ENCODE measurements at places on chromosomes 2 and 18. TPM values are rescaled to one million over a fixed set of nuclear protein-coding genes. Genes with fewer than 3 reads are reported as not detected.

PSME4 gene
- total RNA-seq = 80.5 TPM

CROCC2 gene
- total RNA-seq = 17.8 TPM

RPRM gene
- total RNA-seq = not detected

CTNNA2 gene
- not detected for total RNA-seq

ACTG2 gene
- total RNA-seq = 12.6 TPM

C2orf66 gene
- 1.0 TPM for total RNA-seq

PLA2R1 gene
- 4.4 TPM for total RNA-seq

IL18R1 gene
- total RNA-seq = 35.7 TPM

ABHD1 gene
- total RNA-seq = 0.11 TPM

NAT8 gene
- total RNA-seq = not detected

TDRD15 gene
- total RNA-seq = not detected

RFTN2 gene
- 4.7 TPM for total RNA-seq

DNA sequence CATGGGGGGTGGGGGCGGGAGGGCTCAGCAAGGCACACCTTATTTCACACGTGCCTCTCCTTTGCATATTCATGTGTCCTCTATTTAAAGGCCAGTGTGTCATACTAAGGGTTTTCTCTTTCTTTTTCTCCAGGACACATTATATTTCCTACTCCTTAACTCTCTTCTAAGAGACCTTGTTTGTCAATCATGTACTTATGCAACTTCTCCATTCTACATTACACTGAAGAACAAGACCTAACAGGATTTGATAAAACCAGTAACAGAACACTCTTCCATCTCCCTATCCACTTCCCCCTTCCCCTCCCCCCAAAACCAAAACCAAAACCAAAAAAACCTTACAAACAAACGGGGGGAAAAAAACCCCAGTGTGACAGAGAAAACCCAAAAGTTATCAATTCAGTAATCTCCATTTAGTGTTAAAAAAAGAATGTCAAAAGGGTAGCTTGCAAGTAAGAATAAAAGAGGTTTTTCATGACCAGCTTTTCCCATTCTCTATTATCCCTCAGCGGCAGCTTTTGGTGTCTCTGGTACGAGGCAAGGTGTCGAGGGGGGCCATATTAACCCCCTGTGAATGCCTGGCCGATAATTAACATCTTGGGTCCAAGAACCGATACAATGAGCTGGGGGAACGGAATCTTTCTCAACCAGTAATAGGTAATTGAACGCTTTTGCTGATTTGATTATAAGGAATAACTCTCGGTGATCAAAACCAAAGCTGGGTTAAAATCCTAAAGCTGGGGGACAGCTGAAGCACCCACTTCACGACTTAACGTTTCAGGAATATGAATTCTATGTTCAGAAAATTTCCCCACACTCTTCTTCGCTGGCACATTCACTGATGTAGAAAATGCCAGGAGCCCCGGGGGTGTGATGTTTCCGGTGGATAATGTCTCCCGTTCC is 191.0 kb upstream of the TCF4 start:
- DNase-seq = no peak

GRCh38 chr2:236177967-236178889 is 10.0 kb upstream of the GBX2 start:
- peak; percentile 93 for DNase-seq

GRCh38 chr2:25249785-25250184 is 81.4 kb upstream of the POMC start:
- DNase-seq = no peak

GRCh38 chr2:215888680-215889079 is 124.7 kb downstream of the MREG start:
- DNase-seq = no peak

GRCh38 chr2:184394642-184395041 is 203.7 kb upstream of the ZNF804A start:
- DNase-seq = no peak

- DNase-seq = peak; percentile 88
These were observed 45.0 kb downstream of the MBP start for GRCh38 chr18:77087393-77088141.

DNA sequence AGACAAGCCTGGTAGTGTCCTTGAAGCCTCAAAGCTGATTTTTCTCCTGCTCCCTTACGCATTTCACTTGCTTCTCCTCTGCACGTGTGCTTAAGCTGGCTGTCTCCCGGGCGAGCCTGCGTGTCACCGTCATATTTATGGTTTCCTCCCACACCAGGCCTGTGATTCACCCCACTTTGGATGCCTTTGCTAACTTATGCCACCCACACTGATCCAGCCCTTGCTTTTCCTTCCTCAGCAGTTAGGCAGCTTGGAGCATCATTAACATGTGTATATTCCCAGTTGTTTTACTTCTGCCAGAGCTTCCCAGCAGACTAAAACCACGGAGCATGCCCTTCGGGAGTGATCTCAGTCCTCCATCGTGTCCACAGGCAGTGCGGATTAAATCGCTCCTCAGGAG is 2.2 kb downstream of the ST3GAL5 start:
- DNase-seq = peak; percentile 72

DNA sequence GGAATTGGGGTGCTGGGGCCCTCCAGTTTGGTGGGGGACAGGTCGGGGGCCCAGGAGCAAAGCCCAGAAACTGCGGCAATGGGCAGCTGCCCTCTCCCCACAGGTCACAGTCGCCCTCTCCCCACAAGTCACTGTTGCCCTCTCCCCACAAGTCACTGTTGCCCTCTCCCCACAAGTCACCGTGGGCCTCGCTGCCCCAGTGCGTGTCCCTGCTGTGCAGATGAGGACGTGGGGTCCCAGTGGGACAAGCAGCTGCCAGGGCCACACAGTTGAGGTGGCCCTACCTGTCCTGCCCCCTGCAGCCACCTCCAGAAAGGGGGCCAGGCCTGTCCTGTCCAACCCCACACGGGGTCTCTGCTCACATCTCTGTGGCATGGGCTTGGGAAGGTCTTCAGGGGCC is 13.0 kb upstream of the AGXT start:
- DNase-seq = peak; percentile 63

GRCh38 chr18:42412281-42412680 is 457.2 kb downstream of the PIK3C3 start:
- no peak for DNase-seq

DNA sequence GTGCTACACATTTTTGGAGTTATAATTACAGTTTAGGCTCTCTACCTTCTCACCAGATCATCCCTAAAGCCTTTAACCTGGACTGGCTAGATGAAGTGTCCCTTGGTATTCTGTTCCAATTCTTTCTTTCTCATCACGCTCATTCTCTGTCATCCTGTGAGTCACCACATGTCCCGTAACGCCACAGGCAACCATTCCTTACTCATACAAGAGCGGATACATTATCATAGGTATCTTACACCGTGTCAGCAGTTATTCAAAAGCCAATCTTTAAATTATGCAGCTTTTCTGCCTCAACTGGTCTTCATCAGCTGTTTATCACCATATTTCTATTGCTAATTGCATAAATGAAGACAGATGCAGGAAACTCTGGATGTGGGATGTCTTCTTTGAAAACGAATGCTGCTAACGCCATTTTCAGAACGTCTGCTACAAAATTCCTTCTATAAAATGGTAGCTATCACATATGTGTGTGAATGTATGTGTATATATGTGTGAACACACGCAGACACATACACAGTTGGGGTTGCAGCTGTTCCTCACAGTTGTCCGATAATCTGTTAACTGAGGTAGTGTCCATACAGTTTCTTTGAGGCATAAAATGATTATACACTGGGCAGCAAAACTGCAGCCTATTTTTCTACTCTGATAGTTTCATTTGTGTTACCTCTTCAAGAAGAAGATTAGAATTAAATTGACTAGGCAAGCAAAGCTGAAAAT is 47.9 kb downstream of the EML6 start:
- DNase-seq = no peak

- no peak for DNase-seq
These were observed 257.9 kb downstream of the TMX3 start for GRCh38 chr18:68456985-68457384.

DNA sequence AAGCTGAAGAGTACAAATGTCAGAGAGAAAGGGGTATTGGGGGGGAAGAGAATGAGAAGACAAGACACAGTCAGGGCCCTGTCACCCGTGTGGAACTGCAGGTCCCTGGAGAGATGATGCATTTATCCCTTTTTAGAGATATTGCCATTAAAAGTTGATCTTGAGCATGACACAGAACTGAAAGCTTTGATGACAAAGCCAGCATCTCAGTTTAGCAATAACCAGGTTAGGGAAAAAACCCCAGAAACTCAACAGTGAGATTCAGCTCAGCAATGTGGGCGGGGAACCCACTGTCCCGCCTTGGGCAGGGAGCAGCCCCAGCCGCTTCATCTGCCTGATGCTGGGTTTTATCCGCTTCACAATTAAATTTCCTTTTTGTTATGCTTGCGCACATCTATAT is 181.1 kb downstream of the NEDD4L start:
- no peak for DNase-seq

DNA sequence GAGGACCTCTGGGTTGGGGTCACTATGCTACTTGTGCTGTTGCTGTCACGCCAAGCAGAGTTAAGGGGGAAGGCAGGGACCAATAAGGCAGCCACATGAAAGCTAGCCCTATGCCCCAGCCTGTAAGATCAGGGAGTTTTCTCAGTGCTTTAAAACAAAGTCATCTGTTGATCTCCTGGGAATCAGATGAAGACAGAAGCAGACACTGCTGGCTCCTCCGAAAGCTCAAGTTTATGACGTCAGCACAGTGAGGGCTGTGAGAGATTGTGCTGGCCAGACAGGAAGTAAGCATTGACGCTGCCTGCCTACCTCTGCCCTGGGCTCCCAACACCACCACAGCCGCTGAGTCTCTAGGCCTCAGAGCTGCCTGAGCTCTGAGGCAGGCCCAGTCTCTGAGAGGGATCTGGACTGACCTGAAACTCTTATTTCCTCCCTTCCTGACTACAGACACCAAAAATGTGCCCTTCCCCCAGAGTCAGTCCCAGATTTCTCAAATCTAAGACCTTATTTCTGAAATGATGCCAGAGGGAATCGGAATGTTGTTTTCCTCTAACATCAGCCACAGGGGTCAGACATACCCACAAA is 118.1 kb upstream of the EPAS1 start:
- peak; percentile 44 for DNase-seq

DNA sequence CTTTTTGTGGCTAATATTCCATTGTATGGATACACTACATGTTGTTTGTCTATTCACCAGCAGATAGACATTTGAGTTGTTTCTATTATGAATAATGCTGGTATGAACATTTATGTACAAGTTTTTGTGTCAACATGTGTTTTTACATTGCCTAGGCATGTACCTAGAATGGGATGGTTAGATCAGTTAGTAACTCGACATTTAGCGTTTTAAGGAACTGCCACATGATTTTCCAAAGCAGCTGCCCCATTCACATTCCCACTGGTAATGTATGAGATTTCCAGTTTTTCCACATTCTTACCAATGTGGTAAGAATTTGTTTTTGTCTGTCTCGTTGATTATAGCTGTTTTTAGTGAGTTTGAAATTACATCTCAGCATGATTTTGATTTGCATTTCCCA is 112.8 kb downstream of the FHOD3 start:
- DNase-seq = no peak

GRCh38 chr2:53268086-53268485 is 499.5 kb upstream of the CHAC2 start:
- DNase-seq = no peak

GRCh38 chr18:9965711-9966624 is 52.2 kb downstream of the VAPA start:
- no peak for DNase-seq

- no peak for DNase-seq
These were observed 9.5 kb downstream of the HK2 start for GRCh38 chr2:74843433-74843832.

- no peak for DNase-seq
These were observed 128.5 kb downstream of the EPHA4 start for GRCh38 chr2:221443645-221444044.

GRCh38 chr18:41938445-41938844 is 16.6 kb upstream of the PIK3C3 start:
- DNase-seq = no peak

- no peak for DNase-seq
These were observed 144.8 kb downstream of the SMAD7 start for GRCh38 chr18:48805826-48806535.

- DNase-seq = no peak
These were observed 125.5 kb upstream of the SERTAD2 start for GRCh38 chr2:64779117-64779690.

GRCh38 chr18:28075501-28075900 is 101.4 kb downstream of the CDH2 start:
- no peak for DNase-seq

- no peak for DNase-seq
These were observed 106.1 kb upstream of the ALKAL2 start for GRCh38 chr2:393711-394696.

- DNase-seq = peak; percentile 35
These were observed 22.3 kb downstream of the GNLY start for GRCh38 chr2:85716346-85716914.
